Activated CD8-positive, alpha-beta T cell treated with anti-CD3 and anti-CD28 coated beads for 36 hours (primary cell): ENCODE measurements at places on chromosomes 5 and 9.

DNA sequence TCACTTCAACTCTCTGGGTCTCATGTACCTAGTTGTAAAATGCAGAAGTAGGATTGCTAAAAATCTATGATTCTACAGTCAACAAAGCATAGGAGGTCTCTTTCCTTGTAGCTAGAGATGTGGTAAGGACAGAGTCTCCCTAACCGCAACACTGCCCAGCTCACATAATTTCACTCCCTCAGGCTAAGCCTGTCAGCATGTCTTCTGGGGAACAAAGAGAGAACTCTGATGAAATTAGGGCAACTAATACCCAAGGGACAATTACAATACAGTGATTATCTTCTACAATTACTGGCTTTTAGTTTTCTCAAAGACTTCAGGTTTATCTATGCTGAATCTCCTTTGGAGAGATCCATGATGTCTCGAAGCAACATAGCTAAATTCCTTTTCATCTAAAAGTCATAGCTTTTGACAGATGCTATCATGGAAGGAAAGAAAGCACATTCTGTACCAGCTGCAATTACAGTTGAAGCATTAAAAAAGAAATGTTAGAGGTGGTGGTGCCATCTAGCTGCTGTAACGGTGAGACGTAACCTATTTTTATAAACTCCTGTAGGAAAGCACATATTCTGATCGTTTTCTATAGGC lies 141.1 kb upstream of the TARS1 start:
- DNase-seq, result no peak

DNA sequence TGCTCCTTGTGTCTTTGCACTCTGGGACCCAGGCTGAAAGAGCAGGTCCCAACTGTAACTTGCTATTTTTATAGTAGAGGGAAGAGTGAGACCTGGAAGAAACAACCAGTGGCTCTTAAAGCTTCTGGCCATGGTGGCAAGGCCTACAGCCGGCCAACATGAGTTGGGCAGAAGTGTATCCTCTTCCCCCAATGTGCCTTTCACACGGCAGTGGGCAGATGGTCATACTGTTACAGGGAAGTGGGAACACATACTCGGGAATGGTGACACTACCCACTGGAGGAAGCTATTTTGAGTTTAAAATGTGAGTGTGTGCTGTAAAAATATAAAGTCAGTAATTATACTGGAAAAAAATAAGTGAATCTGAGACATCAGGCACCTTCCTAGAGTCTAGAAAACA lies 116.0 kb downstream of the MVB12B start:
- no peak for DNase-seq

GRCh38 chr9:104885818-104886709 lies 41.9 kb downstream of the ABCA1 start:
- no peak for DNase-seq

DNA sequence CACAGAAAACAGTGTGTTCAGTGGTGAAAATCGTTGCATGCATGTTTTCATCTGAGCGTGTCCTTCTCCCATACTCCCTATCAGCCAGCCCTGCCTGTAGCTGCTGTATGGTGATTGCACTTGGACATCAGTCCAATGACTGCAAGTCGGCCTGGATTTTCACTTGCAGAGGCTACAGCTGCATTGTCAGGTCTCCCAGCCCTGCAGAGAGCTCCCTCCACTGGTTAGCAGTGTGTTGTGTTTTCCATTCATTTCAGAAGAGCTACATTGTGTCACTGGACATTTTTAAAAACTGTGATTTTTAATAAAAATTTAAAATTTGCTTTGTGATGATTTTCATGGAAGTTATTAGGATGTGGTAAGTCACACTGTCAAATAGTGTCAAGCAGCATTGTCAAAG lies 96.6 kb downstream of the SYK start:
- DNase-seq, result no peak

- DNase-seq, result no peak
These were observed 17.5 kb downstream of the CAMK4 start for GRCh38 chr5:111241696-111242095.

GRCh38 chr5:172786736-172787462 lies 15.9 kb upstream of the DUSP1 start:
- no peak for DNase-seq

DNA sequence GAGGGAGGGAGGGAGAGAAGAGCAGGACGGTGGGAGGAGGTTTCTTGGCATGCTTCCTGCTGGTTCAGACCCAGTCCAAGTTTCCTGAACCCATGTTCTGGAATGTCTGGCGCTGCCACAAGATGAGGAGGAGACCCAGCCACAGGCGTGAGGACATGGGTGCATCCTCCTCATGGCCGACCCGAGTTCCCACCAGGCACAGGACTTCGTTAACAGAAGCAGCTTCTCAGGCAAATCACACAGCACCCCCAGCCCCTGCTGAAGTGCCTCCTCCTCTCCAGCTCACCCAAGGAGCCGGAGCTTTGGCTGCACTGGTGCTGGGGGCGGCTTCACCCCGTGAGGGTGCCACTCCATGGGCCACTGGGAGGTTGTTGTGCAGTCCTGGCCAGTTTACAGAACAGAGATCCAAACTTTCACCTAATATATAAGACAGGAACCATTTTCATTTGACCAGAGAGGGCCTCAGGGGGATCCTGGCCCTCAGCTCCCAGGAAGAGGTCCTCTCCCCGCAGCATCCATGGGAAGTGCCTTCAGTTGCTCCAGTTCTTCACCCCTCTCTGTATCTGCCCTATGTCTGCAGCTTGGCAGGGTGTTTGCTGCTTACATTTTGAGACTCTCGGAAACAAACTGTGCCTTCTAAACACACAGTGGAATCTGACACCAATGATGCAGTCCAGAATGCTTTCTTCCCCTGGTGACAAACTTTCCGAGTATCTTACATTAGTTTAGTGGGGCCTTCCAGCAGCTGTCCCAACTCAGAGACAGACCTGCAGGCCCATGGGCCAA lies 10.2 kb upstream of the NKD2 start:
- no peak for DNase-seq

GRCh38 chr9:75147638-75148037 lies 59.3 kb downstream of the OSTF1 start:
- DNase-seq, result no peak

- no peak for DNase-seq
These were observed 31.4 kb downstream of the FBN2 start for GRCh38 chr5:128506643-128507042.

DNA sequence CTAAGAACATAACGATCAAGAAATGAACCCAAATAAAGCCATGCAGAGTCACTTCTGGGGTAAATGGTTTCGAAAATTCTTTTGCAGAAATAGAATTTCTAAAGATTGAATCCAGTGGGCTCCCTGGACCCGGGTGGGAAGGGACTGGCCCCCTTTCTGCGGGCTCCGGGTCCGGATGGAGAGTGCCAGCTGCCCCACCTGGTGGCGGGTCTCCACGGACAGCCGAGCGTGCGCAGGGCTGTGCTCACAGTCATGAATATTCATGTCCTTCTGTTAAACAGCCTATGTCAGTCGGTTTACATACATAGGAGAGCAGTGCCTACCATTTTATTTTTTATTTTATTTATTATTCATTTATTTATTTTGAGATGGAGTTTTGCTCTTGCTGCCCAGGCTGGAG lies 4.7 kb upstream of the PPP1R26 start:
- peak; percentile 41 for DNase-seq

- peak; percentile 51 for DNase-seq
These were observed 27.6 kb downstream of the TLX3 start for GRCh38 chr5:171336521-171337209.

DNA sequence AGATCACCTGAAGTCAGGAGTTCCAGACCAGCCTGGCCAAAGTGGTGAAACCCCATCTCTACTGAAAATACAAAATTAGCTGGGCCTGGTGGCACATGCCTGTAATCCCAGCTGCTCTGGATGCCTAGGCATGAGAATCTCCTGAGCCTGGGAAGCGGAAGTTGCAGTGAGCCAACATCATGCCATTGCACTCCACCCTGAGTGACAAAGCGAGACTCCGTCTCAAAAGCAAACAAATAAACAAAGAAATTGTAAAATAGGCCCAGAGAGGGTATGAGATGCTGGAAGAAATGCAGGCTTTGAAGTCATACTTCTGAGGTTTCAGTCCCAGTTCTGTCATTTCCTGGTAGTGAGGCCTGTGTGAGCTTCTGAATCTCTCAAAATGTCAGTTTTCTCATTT lies 5.3 kb upstream of the ARHGEF37 start:
- peak; percentile 37 for DNase-seq

- no peak for DNase-seq
These were observed 399.8 kb upstream of the MEF2C start for GRCh38 chr5:89282554-89283510.
